Activated T-cell treated with anti-CD3 and anti-CD28 coated beads, Interleukin-2, amount 50 U/mL, for 48 hours (primary cell): ENCODE measurements at places on chromosomes 7 and 10.

GRCh38 chr10:21522631-21523406 lies 2.7 kb downstream of the SKIDA1 start:
- DNase-seq: no peak

- peak; percentile 24 for DNase-seq
These were observed 132.3 kb upstream of the ANK3 start for GRCh38 chr10:60521974-60522405.

DNA sequence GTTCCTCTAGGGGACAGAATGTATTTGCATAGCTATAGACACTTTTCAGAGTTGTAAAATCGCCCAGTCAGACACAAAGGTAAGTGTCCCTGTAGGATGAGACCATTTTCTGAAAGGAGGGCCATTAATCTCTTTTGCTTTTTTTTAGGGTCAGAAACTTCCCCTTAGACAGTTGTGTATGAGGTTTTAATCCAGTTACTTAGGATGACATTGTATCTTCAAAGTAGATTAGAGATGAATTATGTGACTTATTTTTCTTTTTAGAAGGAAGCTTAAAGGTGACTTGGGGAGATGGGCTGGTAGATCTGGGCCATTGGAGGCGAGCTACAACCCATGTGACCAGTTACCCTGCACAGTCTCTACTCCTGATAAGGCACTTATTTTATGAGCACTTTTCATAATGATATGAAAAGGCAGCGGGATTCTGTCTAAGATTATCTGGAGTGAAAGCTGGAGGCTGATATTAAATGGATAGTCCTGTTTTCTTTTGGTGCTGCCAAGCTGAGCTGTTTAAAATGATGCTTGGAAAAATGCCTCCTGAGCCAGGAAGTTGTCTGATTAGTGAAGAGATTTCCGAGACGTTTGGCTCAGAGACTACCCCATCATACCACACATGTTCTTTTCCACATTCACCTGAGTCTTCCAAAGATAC lies 264.3 kb downstream of the AUTS2 start:
- no peak for DNase-seq

DNA sequence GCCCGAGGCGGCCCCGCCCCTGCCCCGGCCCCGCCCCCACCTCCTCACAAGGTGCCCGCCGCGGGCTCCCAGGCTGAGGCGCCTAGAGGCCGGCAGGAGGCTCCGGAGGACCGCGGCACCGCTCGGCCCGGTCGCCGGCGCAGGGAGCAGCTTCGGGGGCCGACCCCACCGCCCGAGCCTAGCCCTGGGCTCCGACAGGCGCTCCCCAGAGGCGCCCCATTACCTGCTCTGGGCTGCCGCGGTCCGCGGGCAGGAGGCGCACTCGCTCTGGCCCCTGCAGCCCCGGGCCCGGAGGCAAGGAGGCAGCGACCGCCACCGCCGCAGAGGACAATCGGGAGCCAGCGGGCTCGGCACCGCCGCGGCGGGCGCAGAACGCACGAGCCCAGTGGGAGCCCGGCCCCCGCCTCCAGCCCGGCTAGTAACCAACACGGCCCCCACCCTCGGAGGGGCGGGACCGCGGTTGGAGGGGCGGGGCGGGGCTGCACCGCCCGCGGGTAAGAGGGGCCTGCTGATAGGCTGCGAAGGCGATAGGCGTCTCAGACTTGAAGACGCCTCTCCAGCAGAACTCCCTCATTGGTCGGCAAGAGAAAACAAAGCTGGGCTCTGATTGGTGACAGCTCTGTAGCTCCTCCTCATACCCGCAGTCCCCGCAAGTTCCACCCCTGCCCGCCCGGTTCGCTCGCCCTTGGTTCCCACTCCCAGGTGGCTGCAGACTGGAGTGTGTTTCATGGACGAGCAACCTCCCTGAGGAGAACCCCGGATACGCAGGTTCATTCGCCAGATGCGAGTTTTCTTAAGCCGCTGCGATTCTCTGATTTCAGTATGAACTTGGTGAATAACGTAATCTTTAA lies at the start of gene MPP7:
Gene MPP7 (minus strand): TSS at position 427 of the 851 bp plus-strand sequence. CDS start 64,460 bp downstream, outside the sequence.
- peak; percentile 97 for DNase-seq

DNA sequence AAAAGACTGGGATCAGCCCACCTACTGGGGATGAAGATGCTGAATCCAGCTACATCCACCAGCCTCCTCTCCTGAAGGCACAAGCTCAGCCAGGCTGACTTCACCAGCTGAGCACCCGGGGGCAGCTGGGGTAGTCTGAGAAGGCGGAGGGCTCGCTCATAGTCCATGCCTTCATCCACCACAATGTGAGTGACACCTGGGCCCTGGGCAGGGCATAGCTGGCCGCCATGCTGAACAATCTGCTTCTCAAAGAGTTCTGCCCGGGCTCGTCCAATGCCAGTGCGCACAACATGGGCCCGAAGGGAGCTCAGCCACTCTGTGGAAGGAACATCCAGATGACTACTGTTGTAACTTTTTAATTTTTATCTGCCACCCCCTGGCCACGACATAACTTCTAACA lies 2.2 kb downstream of the POLL start:
- DNase-seq: no peak

DNA sequence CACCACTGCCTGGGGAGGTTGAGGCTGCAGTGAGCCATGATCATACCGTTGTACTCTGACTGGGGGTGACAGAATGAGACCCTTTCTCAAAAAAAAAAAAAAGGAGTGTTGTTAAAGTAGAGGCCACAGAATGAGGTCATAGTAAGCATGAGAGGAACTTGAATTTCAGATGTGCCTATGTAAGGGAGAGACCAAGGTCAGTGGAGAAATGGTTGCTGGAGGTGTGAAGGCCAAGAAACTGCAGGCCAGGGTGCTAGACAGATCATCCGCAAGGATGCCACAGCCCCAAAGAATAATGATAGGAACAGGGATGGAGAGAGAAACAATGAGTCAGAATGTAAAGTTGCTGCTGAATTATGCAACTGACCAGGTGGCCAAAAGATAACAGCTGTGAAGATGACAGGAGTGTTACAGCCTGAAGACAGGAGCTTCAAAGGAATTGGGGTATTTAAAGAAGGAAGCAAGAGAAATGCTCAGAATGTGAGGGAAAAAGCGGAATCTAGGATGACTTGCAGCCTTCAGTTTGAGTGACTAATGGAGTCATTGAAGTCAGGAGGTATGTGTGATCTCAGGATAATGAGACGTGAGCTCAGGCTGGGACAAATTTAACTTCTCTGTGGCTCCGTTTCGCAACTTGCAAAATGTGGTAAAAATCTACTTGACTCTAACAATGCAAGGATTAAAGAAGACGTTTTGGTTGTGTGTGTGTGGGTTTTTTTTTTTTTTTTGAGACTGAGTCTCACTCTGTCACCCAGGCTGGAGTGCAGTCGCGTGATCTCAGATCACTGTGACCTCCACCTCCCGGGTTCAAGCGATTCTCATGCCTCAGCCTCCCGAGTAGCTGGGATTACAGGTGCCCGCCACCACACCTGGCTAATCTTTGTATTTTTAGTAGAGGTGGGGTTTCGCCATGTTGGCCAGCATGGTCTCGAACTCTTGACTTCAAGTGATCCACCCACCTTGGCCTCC lies 22.2 kb downstream of the TYW1B start:
- DNase-seq: no peak

DNA sequence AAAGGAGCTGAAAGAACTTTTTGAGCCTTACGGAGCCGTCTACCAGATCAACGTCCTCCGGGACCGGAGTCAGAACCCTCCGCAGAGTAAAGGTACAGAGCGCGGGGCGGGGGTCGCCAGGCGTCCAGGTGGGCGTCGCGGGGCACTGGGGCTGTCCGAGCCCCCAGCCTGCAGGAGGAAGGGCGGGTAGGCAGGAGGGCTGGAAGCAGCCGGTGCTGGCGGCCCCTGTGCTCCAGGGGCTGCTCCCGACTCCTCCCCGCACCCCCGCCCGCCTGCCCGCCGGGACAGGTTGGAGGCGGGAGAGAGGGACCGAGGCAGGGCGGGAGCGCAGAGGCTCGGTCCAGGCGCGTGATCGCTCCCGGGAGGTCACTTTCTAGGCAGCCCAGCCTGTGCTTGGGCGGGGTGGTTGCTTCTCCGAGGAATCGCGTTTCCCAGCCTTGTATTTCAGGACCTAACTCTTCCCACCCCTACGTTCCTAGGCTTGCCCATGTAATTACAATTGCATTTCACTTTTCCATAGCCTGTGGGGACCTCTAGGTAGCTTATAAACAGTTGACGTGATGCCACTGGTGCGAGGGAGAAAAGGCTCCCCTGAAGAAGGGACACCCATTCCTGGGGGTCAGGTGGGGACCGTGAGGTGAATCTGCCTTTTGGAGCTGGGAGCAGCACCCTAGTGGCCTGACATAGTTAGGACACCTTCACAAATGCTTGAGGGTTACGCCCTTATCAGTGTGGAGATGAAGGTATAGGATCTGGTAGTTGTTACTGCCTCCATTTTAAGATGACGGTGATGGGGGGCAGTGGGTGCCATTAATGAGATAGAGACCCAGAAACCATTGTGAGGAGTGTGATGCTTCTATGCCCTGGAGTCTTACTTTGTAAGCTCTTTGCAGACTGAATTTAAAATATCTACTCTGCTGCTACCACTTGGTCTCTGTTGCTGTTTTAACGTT lies 148.2 kb downstream of the CELF2 start:
- peak; percentile 78 for DNase-seq

- DNase-seq: no peak
These were observed 208.6 kb downstream of the ADAM12 start for GRCh38 chr10:126179637-126180036.

DNA sequence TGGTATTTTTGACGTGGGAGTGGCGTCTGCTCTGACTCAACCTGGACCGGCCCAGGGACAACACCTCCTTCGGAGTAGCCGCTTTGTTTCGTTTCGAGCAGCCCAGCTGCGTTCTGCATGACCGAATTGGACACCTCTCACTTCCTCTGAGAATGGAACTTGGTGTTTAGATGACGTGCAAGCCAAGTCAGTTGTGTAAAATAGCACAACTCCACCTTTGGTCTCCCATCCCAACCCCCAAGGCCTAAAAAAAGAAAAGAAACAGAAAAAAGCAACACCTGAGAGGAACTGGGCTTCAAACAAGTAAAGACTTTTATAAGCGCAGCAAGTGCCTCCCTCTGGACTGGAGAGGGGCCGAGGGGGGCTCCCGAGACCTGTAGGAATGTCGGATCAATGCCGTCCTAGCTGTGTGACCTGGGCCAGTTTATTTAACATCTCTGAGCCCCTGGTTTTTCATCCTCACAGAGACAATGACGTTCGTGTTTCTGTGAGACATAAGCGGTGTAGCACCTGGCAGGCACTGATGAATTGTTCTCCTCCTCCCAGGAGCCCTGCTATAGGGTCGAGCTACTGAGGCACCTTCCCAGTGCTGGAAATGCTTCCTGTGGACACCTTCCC lies 52.0 kb upstream of the SMNDC1 start:
- DNase-seq: peak; percentile 83

GRCh38 chr10:31353574-31353973 lies 34.6 kb downstream of the ZEB1 start:
- no peak for DNase-seq

DNA sequence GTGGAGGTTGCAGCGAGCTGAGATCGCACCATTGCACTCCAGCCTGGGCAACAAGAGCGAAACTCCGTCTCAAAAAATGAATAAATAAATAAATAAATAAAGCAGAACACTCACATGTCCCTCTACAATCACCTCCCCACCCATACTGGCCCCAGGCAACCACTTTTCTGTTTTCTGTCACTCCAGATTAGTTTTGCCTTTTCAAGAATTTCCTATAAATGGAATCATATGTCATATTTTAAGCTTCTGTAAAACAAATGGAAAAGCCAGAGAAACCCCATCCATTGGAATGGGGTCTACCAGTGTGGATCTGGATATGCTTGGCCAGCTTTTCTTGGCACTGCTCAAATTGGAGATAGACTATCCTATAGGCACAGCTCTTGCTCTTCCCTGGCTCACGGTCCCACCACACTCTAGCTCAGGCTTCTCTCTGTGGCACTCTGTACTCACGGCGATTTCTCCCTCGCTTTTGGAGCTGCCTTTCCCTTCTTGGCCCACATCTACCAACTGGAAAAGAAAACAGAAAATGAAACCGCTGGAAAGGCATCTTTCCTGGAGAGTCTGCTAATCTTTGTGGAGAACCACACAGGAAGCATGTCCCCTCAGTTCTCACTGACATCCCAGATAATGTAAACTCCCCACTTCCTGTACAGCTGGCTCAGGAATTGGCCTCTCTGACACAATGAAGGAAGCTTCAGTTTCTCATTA lies 210.1 kb downstream of the JCAD start:
- DNase-seq: no peak

- DNase-seq: no peak
These were observed 8.6 kb upstream of the TAS2R60 start for GRCh38 chr7:143434660-143435059.

DNA sequence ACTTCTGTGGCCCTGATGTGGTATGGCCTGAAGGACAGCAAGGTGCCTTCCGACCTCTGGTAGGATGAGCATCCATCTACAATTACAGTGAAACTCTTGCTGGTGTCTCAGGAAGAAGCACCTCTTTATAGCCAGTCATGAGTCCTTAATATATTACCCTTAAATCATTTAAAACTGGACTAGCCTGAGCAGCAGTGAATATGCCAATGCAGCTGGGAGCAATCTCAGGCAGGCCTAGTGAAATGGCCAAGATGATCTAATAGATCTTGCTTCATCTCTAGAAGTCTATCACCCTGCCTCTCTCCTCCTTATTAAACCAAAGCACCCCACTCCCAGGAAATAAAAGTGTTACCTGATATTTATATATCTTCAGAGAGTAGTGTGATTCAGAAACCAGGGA lies 66.7 kb upstream of the SORCS3 start:
- no peak for DNase-seq

- DNase-seq: no peak
These were observed 6.1 kb downstream of the GSTO1 start for GRCh38 chr10:104260775-104261115.

DNA sequence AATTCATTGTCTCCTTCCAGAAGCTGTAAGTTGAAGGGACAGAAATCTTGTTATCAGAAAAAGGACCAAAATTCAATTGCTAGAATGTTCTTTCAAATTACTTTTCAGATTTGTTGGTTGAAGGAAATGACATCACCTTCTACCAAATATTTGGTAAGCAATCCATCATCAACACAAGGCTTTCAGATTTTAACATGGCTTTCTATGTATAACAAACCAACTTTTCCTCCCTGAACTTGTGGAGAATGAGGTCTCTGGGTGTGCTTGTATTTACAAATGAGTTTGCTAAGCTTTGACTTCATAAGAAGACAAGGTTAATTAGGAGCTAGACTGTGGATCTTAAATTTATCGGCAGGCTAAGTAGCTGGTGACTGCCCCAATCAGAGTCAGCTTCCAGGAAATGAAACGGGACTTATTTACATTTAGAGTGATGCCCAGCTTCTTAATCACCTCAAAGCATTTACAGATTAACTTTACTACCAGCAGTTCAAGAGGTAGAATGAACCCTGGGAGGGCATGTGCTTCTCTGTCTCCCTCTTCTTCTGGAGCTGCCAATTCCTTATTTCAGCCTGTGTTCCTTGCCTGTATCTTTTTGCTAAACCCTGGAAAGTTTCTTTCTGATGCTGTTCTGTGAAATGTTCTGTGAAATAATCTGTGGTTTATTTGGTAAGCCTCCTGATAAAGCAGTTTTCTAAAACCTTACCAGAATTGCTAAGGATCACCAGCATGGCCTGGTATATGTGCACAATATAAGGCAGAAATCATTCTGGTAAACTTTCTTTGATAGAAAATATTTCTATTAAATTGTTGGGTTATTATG lies 248.8 kb upstream of the FZD8 start:
- no peak for DNase-seq

- no peak for DNase-seq
These were observed 105.4 kb upstream of the CAV2 start for GRCh38 chr7:116394106-116394505.

GRCh38 chr7:112567388-112567787 lies 86.6 kb downstream of the LSMEM1 start:
- no peak for DNase-seq
